ENCODE measurements at places on chromosomes 12 and 14. TPM values are rescaled to one million over a fixed set of nuclear protein-coding genes. Genes with fewer than 3 reads are reported as not detected.

The DAAM1 gene
- 45.7 TPM for total RNA-seq

The MGP gene
- 76.1 TPM for total RNA-seq

The KLRK1 gene
- total RNA-seq: not detected

The PTPRB gene
- 173 TPM for total RNA-seq

The BCL2L14 gene
- not detected for total RNA-seq

The CD27 gene
- total RNA-seq: not detected

The WIF1 gene
- total RNA-seq: not detected

The FGD4 gene
- total RNA-seq: 44.4 TPM

The PKP2 gene
- 8.7 TPM for total RNA-seq

The PIP4K2C gene
- 15.1 TPM for total RNA-seq

The KRT8 gene
- total RNA-seq: 6.3 TPM

The VWF gene
- 1,119 TPM for total RNA-seq

The SLC16A7 gene
- total RNA-seq: 13.3 TPM

The TDRD9 gene
- total RNA-seq: 1.1 TPM

The NXPH4 gene
- total RNA-seq: 0.14 TPM

The DNAJC22 gene
- total RNA-seq: 1.3 TPM

The TAS2R14 gene
- total RNA-seq: 6.8 TPM

The TSHR gene
- total RNA-seq: not detected

All from thoracic aorta endothelial cell (primary cell).